ENCODE measurements at places on chromosomes 16 and 17. TPM values are rescaled to one million over a fixed set of nuclear protein-coding genes. Genes with fewer than 3 reads are reported as not detected.

Gene KRT20
- not detected for total RNA-seq

Gene CDK3
- 8.4 TPM for total RNA-seq

Gene TBC1D3
- not detected for total RNA-seq

Gene RND2
- 5.9 TPM for total RNA-seq

Gene RNF43
- 0.56 TPM for total RNA-seq

Gene MSLN
- total RNA-seq, result 0.44 TPM

Gene LRRC75A
- total RNA-seq, result 0.95 TPM

Gene ATAD5
- 6.3 TPM for total RNA-seq

Gene RASL10B
- 1.7 TPM for total RNA-seq

Gene CCL8
- not detected for total RNA-seq

Gene RNF227
- 0.77 TPM for total RNA-seq

GRCh38 chr16:18805257-18805773 lies 4.0 kb upstream of the ARL6IP1 start:
- DNase-seq, result no peak

- no peak for DNase-seq
These were observed 310.7 kb upstream of the CCL2 start for GRCh38 chr17:33944412-33944811.

DNA sequence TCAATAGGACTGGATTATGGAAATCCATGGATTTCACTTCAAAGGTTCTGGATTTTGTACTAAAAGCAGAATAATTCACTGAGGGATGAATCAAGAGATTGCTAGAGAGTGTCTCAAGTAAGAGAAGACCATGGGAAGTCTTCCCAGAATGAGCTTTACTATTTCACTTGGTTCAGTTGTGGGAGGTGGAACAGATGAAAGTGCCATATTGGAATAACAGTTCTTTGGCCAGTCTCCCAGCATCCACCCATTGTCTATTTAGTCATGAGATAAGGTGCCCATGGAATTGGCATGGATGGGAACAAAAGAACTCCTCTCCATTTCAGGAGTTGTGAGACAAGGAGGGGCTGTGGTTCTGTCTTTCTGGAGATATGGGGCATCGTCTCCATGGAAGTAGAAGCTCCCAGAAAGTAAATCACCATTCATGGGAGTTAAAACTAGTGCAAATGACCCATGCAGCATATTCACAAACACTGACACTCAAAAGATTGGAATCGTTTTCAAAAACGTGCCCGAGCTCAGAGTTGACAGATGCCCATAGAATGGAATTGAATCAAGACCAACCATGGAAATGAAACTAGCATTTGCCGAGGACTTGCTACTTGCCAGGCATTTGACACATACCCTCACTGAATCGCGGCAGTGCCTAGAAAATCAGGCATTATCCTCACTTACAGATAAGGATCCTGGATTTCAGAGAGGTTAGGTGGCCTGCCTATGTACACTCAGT lies 36.2 kb upstream of the CLEC3A start:
- no peak for DNase-seq

- DNase-seq, result no peak
These were observed 13.2 kb downstream of the XYLT2 start for GRCh38 chr17:50359005-50359699.

GRCh38 chr17:6471531-6472465 lies 27.5 kb downstream of the PIMREG start:
- no peak for DNase-seq

- no peak for DNase-seq
These were observed 95.2 kb upstream of the SEC14L1 start for GRCh38 chr17:77045441-77046041.

- DNase-seq, result peak; percentile 70
These were observed 3.7 kb downstream of the NOL3 start for GRCh38 chr16:67173808-67174705.

DNA sequence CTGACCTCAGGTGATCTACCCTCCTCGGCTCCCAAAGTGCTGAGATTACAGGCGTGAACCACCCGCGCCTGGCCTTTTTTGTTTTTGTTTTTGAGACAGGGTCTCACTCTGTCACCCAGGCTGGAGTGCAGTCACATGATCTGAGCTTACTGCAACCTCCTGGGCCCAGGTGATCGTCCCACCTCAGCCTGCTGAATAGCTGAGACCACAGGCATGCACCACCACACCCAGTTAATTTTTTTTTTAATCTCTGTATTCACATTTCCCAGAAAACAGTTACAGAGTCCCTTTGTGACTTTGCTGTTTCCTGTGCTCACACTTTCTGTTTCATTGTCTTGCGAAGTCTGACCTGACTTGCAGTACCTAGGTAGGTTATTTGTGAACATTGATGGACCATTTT lies 2.7 kb downstream of the CLUAP1 start:
- DNase-seq, result no peak

GRCh38 chr17:44353672-44354331 lies 8.7 kb downstream of the GRN start:
- no peak for DNase-seq

DNA sequence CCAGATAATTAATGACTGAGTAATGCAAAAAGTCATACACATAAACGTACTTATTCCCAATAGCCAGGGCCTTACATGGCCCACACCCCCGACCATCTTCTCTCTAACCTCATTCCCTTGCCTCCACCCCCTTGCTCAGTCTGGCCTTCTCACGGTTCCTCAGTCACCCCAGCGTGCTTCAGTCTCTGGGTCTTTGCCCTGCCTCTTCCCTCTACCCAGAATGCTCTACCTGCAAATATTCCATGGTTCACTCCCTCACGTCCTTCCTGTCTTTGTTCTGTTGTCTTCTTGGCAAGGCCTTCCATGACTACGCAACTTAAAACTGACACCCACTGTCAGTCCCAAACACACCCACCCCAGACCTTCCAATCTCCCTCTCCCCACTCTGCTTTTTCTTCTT lies 468.3 kb downstream of the GRIN2A start:
- no peak for DNase-seq

GRCh38 chr17:80945736-80946135 lies 45.9 kb upstream of the CHMP6 start:
- DNase-seq, result no peak

- DNase-seq, result no peak
These were observed 196.0 kb downstream of the MAF start for GRCh38 chr16:79404571-79404970.

DNA sequence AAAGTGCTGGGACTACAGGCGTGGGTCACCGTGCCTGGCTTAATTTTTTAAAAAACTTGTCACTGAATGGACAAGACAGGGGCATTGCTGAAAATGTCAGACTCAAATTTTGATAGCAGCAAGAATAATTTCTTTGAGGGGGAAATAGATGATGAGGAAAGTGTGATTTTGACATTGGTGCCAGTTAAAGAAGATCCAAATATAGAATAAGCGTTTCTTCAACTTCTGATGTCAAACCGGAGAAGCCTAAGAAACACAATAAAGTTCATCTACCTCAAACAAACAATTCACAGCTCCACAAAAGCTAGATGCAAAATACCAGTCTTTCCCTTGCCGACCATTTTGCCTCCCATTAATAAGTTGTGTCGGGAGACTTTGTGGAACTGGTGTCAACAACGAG lies 4.5 kb downstream of the MT1X start:
- no peak for DNase-seq

- DNase-seq, result no peak
These were observed 36.7 kb downstream of the COTL1 start for GRCh38 chr16:84581158-84581557.

GRCh38 chr16:66902648-66903543 lies 15.8 kb downstream of the CDH16 start:
- no peak for DNase-seq

Measured in endothelial cell (in vitro differentiated cells).